Activated T-cell treated with anti-CD3 and anti-CD28 coated beads for 24 hours (primary cell): ENCODE measurements at places on chromosomes 6 and 20.

DNA sequence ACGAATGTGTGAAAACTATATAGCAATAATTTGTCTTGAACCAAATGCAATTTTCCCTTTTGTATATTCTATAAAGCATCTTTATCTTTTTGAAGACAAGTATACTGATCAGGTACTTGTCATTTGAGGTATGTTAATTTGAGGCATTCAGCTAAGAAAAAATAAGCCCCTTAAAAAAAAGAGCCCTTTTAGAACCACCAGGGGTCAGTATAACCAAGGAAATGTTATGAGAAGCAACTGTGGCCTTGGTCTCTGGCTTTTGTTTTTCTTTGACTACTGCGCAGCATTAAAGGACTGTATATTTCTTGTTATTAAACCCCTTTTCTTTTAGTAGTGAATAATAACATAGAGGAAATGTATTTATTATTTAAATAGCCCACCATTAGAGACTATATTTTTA, 43.1 kb downstream of the CD109 start:
- DNase-seq: no peak

DNA sequence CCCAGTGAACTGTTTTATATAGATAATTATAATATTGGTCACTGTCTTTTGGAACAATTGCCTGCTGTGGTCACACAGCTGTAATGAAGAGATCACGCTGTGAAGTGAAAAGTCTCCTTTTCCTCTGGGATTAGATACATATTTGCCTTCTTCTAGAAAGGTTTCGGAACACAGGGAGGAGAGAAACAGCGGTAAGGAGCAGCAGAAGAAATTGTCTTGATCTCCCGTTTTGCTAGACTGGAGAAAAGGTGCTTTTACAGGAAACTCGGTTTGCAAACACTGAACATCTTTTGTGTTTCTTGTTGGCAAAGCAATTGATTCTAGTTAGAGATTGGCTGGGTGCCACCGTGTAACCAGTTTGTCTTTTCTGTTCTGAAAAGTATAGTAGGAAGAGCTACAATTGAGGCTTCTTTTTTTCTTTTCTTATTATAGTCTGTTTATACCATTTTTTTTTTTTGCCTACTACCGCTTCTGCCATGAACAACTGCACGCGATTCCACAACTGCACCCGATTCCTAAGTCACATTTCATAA, 404.1 kb upstream of the ID4 start:
- no peak for DNase-seq

- DNase-seq: no peak
Measured at GRCh38 chr20:47699818-47700217, 85.5 kb downstream of the SULF2 start.

- no peak for DNase-seq
Measured at GRCh38 chr6:31510007-31510406, 12.1 kb downstream of the MICB start.

- no peak for DNase-seq
Measured at GRCh38 chr6:106448000-106448426, 87.5 kb downstream of the CRYBG1 start.

DNA sequence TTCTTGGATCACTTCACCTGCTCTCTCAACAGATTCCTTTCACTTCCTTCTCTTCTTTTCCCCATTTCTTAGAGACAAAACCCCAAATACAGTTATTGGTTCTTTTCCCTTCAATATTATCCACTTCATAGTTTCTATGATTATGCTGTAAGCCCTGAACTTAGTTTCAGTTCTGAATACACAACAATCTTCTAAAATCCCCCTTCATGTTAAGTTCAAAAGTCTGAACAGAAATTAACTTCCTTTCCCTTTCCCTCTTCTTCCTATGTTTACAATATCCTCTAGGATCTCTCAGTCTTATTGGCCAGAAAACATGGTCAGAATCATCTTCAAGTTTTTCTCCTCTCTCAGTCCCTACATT, 57.7 kb downstream of the OGFRL1 start:
- no peak for DNase-seq

GRCh38 chr6:14286634-14287428, 169.3 kb downstream of the CD83 start:
- no peak for DNase-seq

GRCh38 chr20:15613530-15613929, 959.7 kb downstream of the KIF16B start:
- DNase-seq: no peak
